Stimulated activated CD4-positive, alpha-beta T cell treated with anti-CD3 and anti-CD28 coated beads, Interleukin-1b, Interleukin-23, amount 100 ng/mL, for 48 hours (primary cell): ENCODE measurements at places on chromosomes 6 and 20.

GRCh38 chr6:16758163-16758975 is 2.9 kb downstream of the ATXN1 start:
- no peak for DNase-seq

DNA sequence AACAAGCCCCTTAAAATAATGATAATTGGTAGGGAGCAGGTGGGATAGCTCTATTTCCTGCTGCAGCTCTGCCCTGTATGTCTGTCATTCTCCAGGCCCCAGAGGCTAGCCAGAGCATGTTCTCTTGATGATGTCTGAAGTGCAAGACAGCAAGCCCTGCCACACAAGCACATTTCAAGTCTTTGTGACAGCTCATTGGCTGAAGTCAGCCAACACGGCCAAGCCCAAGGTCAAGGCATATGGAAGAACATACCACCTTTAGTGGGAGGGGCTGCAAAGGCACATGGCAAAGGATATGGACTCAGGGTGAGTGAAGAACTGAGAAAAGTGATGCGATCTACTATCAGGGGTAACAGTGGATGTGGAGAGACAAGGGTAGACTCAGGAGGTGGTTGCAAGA is 116.1 kb downstream of the PRND start:
- no peak for DNase-seq

GRCh38 chr6:39425346-39426072 is 103.0 kb upstream of the KCNK16 start:
- DNase-seq: no peak

GRCh38 chr20:51961964-51962761 is 159.8 kb upstream of the SALL4 start:
- DNase-seq: no peak

DNA sequence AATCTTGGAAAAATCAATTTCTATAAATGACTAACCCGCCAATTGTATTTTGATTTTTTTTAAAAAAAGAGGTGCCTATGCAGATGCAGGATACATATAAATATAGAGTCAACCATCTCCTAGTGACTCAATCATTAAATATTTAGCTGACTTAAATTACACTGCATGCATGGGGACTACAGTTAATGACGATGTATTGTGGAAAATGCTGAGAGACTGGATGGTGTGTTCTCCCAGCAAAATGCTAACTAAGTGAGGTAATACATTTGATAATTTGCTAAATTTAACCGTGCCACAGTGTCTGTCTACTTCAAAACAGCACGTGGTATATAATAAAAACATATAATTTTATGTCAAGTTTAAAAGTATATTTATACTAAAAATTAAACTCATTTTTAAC is 341.6 kb downstream of the PRKN start:
- no peak for DNase-seq

- DNase-seq: no peak
Measured at GRCh38 chr6:30508890-30509736, 19.8 kb downstream of the HLA-E start.

DNA sequence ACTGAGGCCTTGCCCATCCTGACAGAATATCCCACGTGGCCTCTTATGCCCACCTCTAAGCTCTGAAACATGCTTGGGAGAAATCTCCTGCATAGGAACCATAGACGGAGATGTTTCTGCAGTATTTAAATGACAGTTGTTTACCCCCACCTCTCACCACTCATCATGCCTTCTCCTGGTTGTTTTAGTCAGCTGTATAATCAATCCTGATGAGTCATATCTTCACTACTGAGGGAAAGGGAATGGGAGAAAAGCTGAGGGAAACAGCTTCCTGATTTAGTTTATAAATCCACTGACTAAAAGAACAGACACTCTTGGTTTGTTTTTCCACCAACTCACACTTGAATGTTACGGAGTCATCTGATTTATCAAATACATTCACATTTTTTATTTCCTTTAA is 113.2 kb upstream of the TENT5A start:
- no peak for DNase-seq

DNA sequence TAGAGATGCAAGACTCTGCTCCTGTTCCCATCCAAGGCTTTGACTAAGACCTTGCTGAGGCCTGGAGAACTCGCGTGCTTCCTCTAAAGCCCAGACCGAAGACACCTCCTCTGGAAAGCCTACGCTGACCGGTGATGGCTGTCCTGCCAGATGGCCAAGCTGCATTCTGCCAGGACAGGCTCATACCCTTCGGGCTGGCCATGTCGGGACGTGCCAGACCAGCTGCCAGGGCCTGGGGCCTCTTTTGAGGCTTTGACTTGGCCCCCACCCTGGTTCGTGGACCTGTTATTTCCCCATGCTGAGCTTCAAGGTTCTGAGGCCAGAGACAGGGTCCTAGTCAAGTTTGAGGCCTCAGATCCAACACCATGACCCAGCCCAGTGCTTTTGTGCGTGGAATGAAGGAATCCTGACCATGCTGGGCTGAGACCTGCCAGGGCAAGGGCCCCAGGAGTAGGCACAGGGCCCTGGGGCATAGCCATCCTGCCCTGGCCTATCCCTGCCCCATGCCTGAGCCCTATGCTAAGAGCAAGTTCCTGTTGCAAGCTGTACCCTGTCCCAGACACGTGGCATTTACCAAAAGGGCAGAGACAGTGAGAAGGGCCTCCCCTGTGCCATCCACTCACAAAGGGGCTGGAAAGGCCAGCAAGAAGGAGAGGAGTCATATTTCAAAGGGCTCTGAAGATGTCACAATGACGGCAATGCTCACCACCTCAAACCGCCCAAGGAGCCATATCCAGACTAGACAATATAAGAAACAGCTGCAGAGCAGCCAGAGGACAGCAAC is 42.8 kb downstream of the MRPL14 start:
- no peak for DNase-seq

- DNase-seq: no peak
Measured at GRCh38 chr20:9629831-9630230, 115.4 kb downstream of the LAMP5 start.

- DNase-seq: no peak
Measured at GRCh38 chr20:52193133-52193532, 1.6 kb upstream of the ZFP64 start.
